ENCODE measurements at places on chromosomes 6 and 20.

GRCh38 chr6:39029156-39030011 is 19.2 kb upstream of the GLP1R start:
- DNase-seq, result no peak

GRCh38 chr20:24789877-24790276 is 159.2 kb upstream of the CST7 start:
- DNase-seq, result no peak

DNA sequence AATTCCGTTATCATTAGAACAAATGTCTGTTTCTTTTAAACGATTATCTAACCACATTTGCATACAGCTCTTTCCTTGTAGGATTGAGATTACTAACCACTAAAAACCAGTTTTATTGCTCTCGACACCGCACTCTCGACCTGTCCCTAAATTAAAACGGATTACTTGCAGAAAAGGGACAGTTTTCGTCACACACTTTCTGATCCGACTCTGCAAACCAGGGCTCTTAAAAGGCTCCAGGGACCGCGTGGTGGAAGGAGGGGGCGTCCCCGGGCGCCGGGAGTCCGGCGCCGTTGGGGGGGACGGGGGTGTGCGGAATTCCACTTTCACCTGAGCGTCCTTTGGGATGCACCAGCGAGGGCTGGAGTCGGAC is 731 bp downstream of the MAK start:
- DNase-seq, result no peak

- DNase-seq, result no peak
These were observed 300.3 kb downstream of the PRL start for GRCh38 chr6:21996425-21997118.

DNA sequence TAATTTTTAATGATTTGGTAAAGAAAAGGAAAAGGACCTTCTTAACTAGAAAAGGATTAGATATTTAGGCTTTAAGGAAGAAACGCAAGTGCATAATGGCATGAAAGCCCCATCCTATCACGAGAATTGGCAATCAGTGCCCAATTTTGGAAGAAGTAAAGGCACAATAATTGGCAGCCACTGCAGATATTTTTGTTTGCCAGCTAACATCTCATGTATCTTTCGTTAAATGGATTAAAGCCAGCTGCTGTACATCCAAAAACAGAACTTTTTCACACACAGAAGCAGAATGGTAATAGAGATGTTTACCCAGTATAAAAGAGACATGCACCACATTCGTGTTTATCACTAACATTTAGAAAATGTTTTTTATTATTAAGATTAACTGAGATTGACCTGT is 180.3 kb downstream of the C6orf118 start:
- DNase-seq, result no peak

DNA sequence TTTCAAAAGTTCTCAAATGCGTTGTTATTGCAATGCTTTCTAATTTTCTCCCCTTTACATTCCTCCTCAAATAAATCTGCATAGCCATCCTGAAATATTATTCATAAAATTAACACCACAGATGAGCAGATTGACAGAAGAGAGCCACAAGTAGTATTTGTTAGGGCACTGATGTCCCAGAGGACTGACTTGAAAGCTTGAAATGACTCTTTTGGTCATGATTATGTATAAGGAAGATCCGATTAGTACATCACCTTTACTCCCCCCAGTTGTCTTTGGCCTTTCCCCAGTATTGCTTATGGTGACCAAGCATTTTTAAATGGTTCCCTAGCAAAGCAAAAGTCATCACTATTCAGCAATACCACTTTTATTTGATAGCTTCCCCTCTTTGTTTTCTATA is 187.6 kb downstream of the ADAT2 start:
- no peak for DNase-seq

DNA sequence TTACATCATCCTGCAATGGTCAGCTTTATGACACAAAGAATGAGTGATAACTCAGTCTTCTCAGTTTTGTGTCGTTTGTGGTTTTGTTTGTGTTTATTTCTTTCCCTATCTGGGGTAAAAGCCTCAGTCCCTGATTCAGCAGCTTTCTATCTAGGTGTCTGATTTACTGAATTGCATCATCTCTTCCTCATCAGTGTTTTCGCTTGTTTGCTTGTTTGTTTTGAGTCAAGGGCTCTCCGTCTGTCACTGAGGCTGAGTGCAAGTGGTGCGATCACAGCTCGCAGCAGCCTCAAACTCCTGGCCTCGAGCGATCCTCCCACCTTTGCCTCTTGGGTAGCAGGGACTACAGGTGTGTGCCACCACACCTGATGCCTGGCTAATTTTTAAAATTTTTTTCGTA is 548.9 kb downstream of the PRKN start:
- no peak for DNase-seq

DNA sequence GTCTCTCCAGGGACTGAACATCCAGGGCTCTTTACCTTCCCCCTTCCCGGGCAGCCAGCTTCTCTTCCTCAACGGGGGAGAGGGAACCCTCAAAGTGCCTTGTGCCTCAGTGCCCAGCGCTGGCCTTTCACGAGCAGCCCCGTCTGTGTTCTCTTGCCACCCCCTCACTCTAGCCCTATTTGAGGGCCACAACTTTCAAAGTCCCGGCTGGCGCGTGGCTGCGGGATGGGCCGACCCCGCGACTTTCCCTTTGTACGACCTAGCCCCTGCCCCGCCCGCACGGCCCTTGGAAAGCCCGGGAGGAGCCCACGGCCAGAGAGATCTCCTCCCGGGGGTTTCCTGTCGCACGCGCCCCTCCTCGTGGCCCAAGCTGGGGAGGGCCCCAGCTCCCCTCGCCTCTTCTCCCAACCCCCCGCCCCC is 559 bp downstream of the SCRT2 start:
- DNase-seq, result no peak

- no peak for DNase-seq
These were observed 503.9 kb upstream of the EYS start for GRCh38 chr6:66210964-66211363.

GRCh38 chr6:160360955-160361354 is 12.8 kb downstream of the SLC22A3 start:
- DNase-seq, result no peak

- DNase-seq, result no peak
These were observed 341.2 kb downstream of the CD83 start for GRCh38 chr6:14458669-14459266.

GRCh38 chr6:77462359-77463307 is 658 bp downstream of the HTR1B start:
- no peak for DNase-seq

DNA sequence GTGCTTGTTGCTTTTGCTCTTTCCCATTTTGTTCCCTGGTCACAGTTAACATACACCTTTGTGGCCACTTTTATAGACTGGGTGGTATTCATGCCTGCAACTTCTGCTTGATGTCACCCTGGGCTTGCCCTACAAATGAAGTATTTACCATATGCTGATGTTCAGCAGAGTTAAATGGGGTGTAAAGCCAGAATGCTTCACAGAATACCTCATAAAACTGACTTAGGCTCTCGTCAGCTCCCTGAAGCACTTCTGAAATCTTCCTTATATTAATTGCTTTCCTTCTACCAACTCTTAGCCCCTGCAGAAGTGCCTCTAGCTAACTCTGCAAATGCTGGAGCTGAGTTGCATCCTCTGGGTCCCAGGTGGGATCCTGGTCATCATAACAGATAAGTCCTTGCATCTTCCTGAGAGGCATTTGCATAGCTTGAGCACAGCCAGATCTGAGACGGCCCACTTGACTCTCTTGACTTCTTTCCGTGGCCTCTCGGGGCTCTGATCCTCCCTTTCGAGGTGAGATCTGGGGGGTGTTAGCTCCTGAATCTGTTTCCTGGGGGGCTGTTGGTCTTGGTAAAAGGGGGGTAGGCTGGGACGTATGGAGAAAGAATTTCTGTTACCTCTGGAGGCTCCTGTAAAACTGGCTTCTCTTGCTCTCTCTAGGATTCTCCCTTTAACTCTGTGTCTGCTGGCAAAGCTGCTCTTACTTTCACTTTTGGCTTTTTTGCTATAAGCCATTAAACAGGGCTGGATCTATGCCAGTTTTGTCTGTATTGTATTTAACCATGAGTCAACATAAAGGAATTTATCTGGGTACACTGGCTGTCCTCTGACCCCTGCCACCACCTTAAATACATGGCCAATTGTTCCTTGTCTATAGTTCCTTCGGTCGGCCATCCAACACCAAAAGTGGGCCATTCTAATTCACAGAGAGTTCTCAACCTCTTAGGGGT is 223.0 kb upstream of the SYNCRIP start:
- DNase-seq, result no peak

- no peak for DNase-seq
These were observed 30.4 kb upstream of the SNX9 start for GRCh38 chr6:157792671-157793070.

DNA sequence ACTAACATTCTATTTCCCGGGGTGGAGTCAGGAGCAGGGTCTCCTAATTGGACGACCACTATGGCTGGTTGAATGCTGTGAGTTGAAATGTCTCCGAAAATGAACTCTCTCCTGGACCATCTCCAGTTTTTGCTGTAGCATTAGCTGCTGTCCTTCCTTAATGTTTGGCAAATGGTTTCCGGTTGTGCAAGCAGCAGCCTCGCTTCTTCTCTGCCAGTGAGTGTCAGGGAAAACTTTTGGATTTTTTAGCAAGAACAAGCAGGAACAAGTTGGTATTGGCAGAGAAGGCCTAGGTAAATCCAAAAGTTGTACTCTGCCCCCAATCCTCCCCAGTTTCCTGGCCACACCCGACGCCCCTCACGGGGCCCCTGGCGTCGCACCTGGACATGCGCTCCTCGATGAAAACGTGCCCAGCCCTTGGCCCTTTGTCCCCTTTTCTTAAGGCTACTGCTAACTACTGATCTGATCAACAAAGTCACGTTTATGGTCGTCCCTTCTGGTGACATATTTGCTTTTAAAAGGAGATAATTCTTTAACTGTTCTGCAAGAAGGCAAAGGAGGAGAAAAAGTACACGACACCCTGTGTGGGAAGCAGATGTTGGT is 103.2 kb downstream of the ARMC2 start:
- no peak for DNase-seq

DNA sequence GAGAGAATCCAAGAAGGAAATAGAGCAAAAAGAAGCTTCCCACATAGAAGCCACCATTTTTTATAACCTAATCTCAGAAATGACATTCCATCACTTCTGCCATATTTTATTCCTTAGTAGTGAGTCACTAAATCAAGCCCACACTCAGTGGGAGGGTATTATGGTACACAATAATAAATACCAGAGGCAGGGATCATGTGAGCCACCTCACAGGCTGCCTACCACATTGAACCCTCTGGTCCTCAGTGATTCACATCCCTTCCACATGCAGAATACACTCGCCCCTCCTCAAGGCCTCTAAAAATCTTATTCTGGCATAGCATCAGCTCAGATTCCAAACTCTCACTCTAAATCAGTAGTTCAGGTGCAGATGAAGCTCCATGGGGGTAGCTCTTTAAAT is 49.4 kb downstream of the TMC2 start:
- DNase-seq, result no peak

GRCh38 chr6:159481897-159482296 is 211.1 kb downstream of the SOD2 start:
- no peak for DNase-seq

- no peak for DNase-seq
These were observed 302.2 kb upstream of the EPHA7 start for GRCh38 chr6:93721386-93722048.

- DNase-seq, result peak; percentile 78
These were observed at the start of gene SFT2D1 for GRCh38 chr6:166342349-166343149. Gene SFT2D1 (minus strand): TSS chr6:166342545. CDS start chr6:166342481, 64 bp downstream.

DNA sequence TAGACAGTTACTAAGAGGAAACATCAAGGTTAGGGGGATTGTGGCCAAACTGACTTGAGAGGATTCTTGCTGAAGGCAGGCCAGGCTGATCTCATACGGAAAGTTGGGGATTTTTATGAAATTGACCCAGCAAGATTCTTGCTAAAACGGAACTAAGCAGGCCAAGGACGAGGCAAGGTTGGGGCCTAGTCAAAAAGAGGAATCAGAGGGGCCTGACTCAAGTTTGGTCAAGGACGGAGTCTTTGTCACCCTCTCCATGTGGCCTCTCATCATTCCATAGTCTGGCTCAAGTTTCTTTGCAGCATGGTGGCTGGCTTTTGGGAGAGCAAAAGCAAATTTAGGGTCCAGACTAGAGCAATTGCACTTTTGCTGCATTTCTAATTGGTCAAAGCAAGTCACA is 7.9 kb upstream of the HECA start:
- DNase-seq, result no peak

GRCh38 chr20:31580706-31581105 is 24.4 kb upstream of the ID1 start:
- no peak for DNase-seq

GRCh38 chr6:31908791-31909190 is 6.9 kb upstream of the ZBTB12 start:
- DNase-seq, result no peak

DNA sequence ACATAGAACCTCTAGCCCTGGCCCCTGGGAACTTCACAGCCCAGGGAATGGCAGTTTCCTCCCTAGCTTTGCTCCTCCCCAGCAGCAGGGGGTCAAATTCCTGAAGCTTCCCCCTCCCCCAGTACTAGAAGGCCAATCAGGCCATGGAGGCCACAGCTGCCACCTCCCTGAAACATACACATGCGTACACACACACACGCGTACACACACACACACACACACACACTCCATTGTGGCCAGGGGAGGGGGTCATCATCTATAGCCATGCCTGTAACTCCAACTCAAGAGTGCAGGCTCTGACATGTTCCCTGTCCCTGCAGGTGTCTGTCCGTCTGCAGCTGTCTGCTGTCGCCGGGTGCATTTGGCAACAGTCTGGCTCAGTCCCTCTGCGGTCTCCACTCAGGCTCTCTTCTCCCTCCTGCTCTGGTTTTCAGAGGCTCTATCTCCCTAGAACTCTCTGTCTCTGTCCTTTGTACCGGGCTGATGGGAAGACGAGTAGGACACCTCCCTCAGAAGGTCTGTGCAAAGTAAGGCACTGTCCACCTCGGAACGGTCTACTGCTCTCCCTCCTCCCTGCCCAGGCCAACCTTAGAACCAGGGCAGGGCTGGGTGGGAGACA is 1.4 kb downstream of the LRFN2 start:
- no peak for DNase-seq

GRCh38 chr6:158072083-158072721 is 90.5 kb downstream of the SYNJ2 start:
- peak; percentile 36 for DNase-seq

- DNase-seq, result no peak
These were observed 57.5 kb downstream of the NCOA3 start for GRCh38 chr20:47559141-47559540.

- DNase-seq, result no peak
These were observed 24.4 kb downstream of the MYLIP start for GRCh38 chr6:16153211-16153820.

GRCh38 chr6:24752917-24753492 is 21.7 kb upstream of the GMNN start:
- DNase-seq, result no peak

DNA sequence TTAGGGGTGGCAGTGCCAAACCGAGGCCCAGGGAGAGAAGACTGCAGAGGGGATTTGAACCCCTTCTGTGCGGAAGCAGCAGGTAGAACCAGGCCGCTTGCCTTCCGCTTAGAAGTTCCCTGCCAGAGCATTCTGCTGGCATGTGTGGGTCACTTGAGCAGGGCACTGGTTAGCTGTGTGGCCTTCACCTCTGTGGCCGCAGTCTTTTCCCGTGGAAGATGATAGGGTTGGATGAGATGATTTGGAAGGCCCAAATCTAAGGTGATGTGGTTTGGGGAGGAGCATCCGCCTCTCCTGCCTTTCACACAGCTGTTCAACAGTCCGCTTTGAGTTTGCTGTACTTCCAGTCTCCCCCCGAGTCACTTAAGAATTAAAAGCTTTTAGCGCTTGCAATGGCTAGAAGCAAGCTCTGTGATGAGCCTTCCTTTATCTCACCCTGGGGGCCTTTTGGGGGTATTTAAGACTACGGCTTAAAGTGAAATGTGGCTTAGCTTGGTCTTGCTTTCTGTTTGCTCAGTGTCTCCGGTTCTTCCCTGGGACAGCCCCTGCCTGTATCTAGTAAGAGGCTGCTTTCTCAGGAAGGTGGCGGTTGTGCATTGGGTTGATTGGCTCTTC is 743 bp downstream of the CMTR1 start:
- DNase-seq, result peak; percentile 6

Measured in stimulated activated CD8-positive, alpha-beta memory T cell treated with anti-CD3 and anti-CD28 coated beads, Interleukin-12 subunit alpha, Interleukin-12 subunit beta, amount 100 ng/mL, for 4 hours (primary cell).